ENCODE measurements at places on chromosomes 4 and X. TPM values are rescaled to one million over a fixed set of nuclear protein-coding genes. Genes with fewer than 3 reads are reported as not detected.

GRCh38 chr4:23333946-23334878 is 555.6 kb downstream of the PPARGC1A start:
- H3K27ac ChIP-seq: peak overlapping the region; percentile 87
- H3K4me1 ChIP-seq: peaks cover 31% of the 10 kb centered on the region
- no peaks in the 10 kb centered on the region for H3K27me3 ChIP-seq
- DNase-seq: peak; percentile 34
- H3K36me3 ChIP-seq: no peaks in the 10 kb centered on the region
- peak overlapping the region; percentile 26 for H3K4me3 ChIP-seq

GRCh38 chr4:38170338-38171169 is 210.4 kb downstream of the PTTG2 start:
- no peaks in the 10 kb centered on the region for H3K27me3 ChIP-seq
- no peak for DNase-seq
- no peak overlapping the region for H3K27ac ChIP-seq
- no peak overlapping the region for H3K4me3 ChIP-seq
- peaks cover 2% of the 10 kb centered on the region for H3K36me3 ChIP-seq

DNA sequence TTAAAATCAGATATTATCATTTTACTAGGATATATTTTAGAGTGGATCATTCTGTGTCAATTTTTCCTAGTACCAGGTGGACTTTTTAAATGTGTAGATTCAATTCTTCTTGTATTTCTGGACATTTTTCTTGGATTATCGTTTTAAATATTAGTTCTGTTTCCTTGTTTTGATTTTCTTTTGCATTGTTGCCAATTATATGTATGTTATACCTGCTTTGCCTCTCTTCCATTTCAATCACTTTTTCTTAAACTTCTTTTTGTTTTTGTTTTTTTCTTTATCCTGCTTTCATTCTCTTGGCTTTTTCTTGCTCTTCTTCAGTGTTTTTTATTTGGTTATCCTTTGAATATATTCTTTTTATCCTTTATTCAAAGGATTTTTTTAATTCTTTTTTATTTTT is 141.0 kb downstream of the STOX2 start:
- H3K36me3 ChIP-seq: no peaks in the 10 kb centered on the region
- no peak overlapping the region for H3K4me3 ChIP-seq
- DNase-seq: no peak
- no peak overlapping the region for H3K27ac ChIP-seq
- H3K27me3 ChIP-seq: peaks cover 17% of the 10 kb centered on the region

- DNase-seq: no peak
- no peak overlapping the region for H3K4me3 ChIP-seq
- H3K36me3 ChIP-seq: no peaks in the 10 kb centered on the region
- peaks cover 55% of the 10 kb centered on the region for H3K27me3 ChIP-seq
- peaks cover 21% of the 10 kb centered on the region for H3K4me1 ChIP-seq
Observed at GRCh38 chr4:182141061-182141460, 102.1 kb upstream of the TENM3 start.

Gene SPANXC
- not detected for total RNA-seq

Gene USP51
- 2.1 TPM for total RNA-seq
